ENCODE measurements at places on chromosomes 5 and 9.

DNA sequence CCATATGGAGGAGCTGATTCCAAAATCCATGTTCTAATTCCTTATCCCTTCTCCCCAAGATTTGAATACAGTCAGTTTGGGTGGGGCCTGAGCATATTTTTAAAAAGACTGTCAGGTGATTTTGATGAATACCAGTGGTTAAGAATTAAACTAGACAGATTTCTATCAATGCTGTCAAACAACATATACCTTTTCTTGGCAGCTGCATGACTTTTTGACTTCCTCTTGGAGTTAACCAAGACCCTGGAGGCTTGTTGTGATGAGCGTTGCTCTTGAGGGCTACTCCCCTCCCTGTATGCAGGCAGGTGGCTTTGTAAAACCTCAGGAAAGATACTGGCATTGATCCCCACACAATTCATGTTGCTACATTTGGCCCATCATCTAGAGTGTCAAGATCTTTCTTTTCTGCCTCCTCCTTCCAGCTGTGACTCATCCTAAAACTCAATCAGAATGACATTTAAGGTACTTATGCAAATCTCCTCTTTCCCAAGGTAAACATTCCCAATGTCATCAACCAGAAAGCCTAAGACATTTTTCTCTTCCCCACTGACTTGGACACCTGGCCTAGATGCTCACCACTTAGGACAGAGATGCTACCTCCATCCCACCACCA, 61.7 kb downstream of the PPP2R2B start:
- no peak for DNase-seq

DNA sequence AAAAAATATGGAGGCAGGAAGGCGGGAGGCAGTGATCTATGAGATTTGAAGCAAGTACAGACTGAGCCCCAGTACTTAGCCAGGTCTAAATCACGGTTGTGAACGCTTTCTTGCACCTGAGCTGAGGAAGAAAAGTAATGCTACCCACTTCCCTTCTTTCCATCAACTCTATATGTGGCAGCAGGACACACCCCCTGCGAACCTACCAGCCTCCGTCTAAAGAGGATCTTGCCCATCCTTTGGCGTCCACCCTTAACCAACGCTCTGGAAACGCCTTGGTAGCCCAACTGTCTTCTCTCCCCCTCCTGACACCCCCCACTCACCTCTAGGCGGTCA, 545 bp downstream of the HMGCS1 start:
- no peak for DNase-seq

GRCh38 chr9:99436616-99437015, 214.5 kb downstream of the SEC61B start:
- DNase-seq = peak; percentile 13

DNA sequence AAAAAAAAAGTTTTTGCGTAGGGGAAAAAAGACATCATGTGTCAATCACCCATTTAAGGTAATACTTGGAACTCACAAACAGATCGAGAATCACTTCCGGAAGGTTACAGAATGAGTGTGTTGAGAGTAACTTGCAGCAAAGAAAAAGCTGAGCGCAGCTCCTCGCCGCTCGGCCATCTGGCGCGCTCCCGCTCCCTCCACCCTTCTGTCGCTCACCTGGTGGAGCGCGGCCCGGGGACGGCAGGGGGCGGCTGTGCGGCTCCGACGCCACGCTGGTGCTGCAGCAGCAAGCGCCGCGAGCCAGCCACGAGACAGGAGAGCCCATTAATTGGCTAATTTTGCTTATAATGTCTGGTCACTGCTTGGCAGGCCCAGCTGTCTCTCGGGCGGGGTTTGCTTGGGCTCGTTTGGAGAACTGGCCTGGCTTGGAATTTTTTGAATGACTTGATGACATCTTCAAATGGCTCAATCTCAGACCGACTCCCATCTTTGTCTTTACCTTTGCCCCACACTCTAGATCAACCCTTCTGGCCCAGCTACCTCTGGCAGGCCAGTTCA, 601.8 kb downstream of the CCDC171 start:
- DNase-seq = peak; percentile 40

DNA sequence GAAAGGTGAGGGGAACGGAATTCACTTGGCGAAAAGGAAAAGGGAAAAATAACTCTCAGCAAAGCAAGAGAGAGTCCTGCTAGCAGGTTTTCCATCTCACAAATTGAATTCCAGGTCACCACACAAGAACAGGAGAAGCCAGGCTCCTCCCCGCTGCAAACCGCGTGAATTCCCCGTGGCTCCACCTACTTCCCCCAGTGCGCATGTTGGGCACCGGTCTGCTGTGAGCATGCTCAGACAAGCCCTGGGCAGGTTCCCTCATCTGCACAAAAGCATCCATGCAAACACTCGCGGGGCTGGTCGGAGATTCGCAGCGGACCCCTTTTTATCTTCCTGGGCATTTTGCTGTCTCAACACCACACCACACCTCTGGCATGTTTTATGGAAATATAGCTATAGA, 58.5 kb upstream of the S1PR3 start:
- DNase-seq = no peak

DNA sequence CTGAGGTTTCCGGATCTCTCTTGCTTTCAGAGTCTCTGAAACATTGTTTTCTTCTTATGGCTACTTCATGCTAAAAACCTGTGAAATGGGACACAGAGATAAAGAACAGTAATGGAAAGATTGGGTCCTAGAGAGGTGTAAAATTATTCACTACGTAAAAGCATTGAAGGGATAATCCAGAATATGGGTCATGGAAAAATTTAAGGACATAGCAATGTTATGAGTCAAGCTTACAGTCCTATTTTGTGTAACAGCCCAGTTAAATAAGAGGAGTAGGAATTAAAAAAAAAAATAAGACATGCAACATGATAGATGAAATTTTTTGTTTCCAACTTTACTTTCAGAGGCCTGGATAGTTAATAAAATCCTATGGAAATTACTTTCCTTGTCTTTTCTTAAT, 61.9 kb upstream of the ELL2 start:
- peak; percentile 78 for DNase-seq

DNA sequence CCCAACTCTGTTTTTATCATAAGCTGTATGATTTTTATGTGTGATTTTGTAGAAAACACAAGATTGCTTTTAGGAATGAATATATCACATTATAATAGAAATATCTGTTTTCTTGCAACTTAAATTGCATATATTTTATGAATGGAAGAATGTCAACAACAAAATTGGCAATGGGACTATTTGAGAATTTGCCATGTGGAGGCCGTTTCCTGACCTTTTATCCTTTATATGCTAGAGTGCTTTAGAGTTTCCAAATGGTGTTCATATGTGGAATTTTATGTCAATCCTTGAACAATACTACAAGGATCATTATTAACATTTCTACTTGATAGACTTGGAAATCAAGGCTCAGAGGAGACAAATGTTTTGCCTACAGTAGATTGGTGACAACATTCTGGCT, 34.2 kb downstream of the ITGA1 start:
- no peak for DNase-seq

GRCh38 chr5:72540759-72541438, 33.7 kb upstream of the ZNF366 start:
- no peak for DNase-seq

GRCh38 chr5:150609843-150610584, 30.4 kb upstream of the SYNPO start:
- no peak for DNase-seq

- DNase-seq = peak; percentile 68
These were observed 122.4 kb upstream of the NR5A1 start for GRCh38 chr9:124629600-124629999.

- no peak for DNase-seq
These were observed 59.4 kb downstream of the GRAMD2B start for GRCh38 chr5:126482591-126482990.

DNA sequence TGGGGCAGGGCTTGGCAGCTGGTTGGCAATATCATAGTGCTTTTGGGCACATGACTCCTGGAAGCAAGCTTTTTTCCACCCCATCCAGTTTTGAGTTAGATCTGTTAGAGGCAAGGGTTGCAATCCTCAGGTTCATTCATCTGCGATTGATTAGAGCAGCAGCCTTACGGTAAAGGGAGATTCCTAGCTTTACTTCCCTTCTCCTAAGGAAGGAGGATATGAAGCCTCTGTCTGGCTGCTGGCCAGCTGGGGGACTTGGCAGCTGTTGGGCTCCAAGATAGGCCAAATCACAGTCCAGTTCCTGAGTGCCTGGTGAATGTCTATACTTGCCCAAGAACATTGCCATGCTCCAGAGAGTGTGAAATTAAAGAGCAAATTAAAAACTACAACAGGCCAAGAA, 113.4 kb upstream of the CCNH start:
- DNase-seq = no peak

DNA sequence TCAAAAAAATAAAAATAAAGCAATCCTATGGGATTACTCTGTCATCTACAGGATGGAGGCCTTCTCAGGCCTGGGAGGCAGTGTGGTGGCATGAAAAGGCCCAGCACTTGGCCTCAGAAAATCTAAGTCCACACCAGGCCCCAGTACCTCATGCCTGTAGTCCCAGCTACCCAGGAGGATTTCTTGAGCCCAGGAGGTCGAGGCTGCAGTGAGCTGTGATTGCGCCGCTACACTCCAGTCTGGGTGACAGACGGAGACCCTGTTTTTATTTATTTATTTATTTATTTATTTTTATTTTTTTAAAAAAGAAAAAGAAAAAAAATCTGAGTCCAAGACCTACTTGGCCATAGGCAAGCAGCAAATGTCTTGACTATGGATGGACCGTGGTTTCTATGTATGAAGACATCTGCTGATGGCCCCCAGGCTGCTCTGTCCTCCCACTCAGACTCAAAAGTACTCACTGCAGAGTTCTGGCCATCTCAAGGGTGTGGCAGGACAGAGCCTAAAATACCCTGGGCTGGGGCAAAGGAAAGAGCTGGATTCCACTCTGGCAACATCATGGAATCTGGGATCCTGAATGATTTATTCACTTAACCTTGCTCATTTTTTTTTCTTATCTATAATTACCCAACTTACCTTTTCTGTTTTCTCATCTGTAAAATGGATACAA, 55.0 kb downstream of the ARHGEF37 start:
- no peak for DNase-seq

- DNase-seq = no peak
These were observed 320.6 kb upstream of the BRINP1 start for GRCh38 chr9:119689879-119690278.

DNA sequence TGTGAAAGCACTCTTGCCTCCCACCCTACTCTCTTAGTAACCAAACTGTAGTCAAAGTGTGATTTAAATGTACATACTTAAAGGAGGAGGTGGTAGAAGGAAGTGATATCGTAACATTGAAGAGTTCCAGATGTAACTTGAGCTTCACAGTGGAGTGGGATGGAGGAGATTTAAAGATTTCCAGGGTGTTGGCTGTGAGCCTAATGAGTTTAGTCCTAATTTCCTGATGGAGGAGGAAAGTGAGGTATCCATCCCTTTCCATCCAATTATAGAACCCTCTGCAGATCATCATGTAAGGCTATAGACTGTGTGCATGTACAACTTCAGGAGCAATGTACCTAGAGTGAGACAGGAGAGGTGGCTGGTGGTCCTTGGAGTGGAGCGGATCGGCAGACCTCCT, 1163.9 kb upstream of the SEMA6A start:
- no peak for DNase-seq

GRCh38 chr5:14479143-14479696, 102.4 kb upstream of the OTULINL start:
- no peak for DNase-seq

- peak; percentile 61 for DNase-seq
These were observed 121.5 kb downstream of the FEM1C start for GRCh38 chr5:115423051-115423450.

DNA sequence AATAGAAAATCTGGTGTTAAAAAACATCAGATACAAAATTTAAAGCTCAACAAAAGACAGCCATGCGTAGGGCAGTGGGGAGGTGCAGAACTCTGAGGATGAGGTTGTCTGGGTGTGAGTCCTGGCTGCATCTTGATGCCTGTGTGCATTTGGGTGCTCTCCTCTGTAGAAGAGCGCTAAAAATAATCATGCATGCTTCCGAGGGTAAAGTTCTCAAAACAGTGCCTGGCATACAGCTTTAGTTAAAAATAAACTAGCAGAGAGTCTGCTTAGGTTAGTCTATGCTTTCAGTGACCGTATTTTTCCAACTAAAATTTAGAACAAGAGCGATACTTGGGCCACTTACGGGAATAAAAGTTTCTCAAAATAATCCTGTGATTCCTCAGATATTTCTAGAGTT, 55.5 kb upstream of the SPATA31C2 start:
- no peak for DNase-seq

DNA sequence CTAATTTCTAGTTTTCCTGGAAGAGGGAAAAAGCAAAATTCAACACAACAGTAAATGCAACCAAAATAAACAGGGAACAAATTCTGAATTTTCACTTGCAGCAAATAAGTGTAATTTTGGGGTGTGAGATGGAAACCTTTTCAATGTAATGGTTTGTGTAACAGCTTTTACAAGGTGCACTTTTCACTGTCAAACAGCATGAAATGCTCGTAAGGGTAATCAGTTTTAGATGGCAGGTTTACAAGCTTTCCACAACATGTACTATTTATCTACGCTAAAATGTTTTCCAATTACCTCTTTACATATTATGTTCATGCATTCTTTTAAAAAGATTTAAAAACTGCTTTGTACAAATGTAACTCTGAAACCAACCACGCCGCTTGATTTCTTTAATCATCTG, 115.3 kb downstream of the RFX3 start:
- no peak for DNase-seq

DNA sequence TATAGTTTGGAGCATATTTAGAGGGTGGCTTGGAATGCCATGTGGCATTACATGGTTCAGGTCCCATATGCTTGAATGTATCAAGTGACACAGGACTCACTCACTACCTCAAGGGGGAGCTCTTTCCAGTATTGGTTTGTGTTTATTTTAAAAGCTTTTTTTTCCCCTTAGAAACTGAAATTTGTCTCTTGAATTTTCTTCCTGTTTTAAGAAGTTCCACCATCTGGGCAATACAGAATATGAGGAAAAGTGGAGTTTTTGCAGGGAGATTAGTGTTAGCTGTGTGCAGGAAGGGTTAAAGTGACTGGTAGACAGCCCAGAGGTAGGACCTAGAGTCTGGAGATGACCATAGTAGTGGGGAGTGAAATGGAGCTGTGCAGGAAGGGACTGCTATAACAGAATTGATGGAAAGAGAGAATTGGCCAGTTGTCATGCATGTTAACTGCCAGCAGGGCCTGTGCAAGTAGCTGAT, 36.6 kb downstream of the CTNNA1 start:
- DNase-seq = peak; percentile 36

DNA sequence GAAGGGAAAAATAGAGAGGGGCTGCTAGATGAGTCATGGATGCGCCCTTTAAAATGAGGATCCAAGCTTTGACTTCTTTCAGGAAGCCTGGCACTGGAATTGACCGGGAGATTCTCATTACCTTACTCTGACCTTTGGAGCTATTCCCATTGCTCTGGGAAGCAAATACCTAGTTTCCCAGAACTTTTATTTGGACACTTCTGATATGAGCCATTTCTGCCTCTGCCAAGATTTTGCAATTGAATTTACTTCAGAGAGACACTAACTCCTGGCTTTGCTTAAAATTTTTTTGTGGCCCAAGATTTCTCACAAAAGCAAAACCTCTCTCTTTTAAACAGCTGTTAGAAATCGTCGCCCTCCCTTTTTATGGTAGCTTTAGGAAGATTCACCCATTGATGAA, 15.7 kb upstream of the AGXT2 start:
- DNase-seq = peak; percentile 38

GRCh38 chr9:117411547-117411946, 3.3 kb downstream of the ASTN2 start:
- DNase-seq = peak; percentile 4

All from fibroblast of upper back skin (primary cell).